ENCODE measurements at places on chromosomes 12 and 14.

DNA sequence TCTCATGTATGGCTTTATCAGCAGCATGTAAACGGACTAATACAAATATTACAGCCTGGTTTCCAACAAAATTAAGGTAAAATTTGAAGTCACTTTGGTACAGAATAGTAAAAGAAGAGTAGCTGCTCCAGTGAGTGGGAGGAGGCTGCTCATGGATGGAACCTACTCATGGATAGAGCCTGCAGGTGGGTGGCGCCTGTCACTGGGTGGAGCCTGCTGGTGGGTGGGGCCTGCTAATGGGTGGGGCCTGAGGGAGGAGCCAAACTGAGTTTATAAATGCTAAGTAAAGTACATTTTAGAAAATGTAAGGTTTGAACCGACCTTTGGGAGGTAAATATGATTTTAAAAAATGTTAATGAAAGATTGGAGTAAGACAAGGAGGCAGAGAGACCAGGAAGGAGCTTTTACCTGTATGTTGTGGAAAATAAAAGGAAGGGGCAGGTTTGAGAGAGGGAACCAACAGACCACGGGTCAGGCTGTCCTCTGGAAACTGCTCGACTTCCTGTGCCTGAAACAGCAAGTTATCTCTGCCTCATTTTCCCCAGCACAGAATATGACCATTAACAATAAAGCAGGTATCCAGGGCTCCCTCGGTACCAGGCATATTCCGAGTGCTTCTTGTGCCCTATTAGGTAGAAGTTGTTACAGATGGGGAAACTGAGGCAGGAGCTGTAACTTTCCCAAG, 55.9 kb upstream of the SEL1L start:
- peak; percentile 24 for DNase-seq

DNA sequence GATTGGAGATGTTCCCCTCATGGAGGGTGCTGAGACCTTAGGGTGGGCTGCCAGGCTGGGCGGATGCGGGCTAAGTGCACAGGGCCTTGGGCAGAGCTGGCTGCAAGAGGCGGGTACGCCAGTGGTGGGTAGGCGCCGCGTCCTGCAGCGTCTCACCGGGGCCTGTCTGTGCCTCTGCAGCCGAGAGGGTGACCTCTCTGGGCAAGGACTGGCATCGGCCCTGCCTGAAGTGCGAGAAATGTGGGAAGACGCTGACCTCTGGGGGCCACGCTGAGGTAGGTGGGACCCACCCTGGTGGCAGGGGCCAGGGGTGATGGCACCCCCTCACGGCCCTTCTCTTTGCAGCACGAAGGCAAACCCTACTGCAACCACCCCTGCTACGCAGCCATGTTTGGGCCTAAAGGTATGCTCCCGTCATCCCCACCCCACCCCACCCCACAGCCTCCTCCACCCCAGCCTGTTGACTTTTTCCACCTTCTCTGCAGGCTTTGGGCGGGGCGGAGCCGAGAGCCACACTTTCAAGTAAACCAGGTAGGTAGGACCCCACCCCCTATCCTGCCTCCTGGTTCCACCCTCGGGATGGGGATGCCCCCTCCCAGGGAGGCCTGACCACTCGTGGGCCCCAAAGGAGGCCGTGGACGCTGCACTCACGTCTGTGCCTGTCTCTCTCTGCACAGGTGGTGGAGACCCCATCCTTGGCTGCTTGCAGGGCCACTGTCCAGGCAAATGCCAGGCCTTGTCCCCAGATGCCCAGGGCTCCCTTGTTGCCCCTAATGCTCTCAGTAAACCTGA, 1.5 kb downstream of the CRIP1 start:
- DNase-seq: no peak

GRCh38 chr12:107400686-107401447, 284.7 kb upstream of the PWP1 start:
- no peak for DNase-seq

DNA sequence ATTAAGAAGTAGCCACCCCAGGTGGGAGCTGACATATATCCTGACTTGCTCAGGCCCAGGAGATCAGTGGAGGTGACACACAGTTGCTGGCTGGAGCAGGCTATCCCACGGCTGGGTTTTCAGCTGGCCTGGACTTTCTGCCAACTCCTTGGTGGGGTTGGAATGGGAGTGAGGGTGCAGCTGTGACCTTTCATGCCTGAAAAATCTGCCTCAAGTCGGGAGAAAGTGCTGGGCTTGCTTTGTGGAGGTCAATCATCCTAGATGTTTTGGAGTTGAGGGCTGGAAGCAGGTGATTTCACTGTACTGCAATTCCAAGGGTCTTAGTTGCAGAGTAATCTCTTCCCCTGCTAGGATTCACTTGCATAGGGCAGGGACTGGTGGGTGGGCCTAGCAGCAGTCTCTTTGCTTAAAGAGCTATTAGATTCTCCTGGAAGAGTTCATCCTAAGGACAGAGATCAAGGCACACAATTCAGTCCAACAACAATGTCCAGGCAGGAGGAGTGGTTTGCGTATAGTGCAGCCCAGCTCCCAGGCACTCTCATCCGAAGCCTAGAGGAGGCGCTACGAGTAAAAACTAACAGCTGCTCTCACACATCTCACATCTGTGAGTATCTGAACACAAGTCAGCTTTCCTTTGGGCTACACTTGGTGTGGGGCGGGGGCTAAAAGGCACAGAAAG, 98.1 kb downstream of the GAS2L3 start:
- no peak for DNase-seq

- DNase-seq: no peak
These were observed 116.0 kb upstream of the NCOR2 start for GRCh38 chr12:124683152-124684124.

DNA sequence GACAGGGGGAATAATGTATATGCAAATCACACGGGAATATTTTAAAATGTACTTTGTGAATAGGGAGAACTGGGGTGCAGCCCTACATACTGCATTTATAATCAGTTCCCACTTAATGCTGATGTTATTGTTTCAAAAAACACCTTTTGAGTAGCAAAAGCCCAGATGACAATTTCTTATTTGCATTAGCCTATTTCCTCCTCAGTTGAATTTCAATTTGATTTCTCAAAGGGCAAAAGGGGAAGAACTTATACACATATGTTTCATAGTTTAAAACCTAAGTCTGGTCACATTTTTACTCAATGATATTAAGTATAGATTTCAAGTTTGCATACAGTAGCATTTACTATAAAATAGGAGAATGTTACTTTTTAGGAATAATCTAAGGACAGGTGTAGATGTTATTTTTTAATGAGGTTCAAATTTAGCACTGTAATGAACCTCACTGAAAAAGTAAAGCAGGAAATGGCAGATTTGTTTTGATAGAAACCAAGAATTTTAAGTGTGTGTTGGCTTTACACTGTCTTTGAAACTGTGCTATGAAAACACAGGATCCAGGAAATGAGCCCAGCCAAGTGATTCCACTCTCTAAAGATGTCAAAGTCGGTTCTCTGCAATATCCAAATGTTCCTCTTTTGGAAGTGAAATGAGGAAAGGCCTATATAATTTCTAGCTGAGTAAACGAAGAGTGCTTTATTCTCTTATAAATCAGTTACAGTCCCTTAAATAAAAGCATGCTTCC, 367.4 kb downstream of the BTG1 start:
- DNase-seq: peak; percentile 33

DNA sequence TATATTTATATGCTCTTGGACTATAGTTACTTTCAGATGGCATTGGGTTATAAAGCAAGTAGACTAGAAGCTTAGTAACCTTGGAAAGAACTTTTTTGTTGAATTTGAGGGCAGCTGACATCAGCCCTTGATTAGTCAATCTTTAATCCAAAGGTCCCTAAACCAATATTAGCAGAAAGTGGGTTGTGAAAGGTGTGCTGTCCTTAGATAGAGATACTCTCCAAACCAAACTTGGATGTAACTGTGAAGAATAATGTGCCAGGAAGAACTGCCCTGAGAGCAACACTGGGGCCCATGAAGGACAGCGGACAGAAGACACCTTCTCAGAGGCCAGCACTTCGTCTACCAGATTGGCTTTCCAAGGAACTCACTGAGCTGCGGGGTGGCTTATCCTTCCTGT, 10.6 kb downstream of the CD163 start:
- no peak for DNase-seq

DNA sequence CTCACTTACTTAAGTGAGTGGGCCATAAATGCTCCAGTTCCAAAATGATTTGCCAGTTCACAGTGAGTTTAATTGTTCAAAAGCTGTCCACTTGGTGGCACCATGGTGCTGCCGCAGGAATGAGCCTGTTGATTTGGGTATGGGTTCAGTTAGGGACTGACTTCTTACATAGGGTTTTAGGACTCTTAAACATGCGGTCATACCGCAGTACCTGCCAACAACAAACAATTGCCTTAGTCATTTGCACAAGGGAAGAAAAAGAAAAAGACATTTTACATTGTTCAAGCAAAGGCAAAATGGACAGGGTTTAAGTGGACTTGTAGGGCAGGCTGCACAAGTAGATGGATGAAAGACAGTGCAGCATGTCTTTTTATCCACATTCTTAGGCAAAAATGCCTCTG, 80.0 kb upstream of the DBX2 start:
- peak; percentile 86 for DNase-seq

- DNase-seq: no peak
These were observed 8.0 kb upstream of the MGP start for GRCh38 chr12:14893506-14894250.

- no peak for DNase-seq
These were observed 18.1 kb upstream of the IGF1 start for GRCh38 chr12:102498471-102498870.

DNA sequence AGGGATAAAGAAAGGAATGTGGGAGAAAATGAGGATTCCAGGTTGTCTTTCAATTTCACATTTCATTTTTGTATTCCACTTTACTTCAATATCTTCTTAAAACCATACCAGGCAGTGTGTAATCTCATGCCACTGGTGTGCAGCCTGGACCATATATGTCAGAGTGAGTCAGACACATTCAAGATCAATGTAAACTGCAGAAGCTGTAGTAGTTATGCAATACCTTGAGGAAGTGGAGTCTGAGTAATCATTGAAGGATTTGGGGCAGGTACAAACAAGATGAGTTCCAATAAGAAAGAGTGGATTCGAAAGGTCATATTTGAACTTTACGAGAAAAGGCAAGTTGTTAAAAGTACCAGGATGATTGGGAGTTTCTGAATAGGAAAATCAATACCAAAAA, 14.1 kb downstream of the PLCZ1 start:
- no peak for DNase-seq

GRCh38 chr12:64122154-64122553, 99.9 kb downstream of the KICS2 start:
- no peak for DNase-seq

DNA sequence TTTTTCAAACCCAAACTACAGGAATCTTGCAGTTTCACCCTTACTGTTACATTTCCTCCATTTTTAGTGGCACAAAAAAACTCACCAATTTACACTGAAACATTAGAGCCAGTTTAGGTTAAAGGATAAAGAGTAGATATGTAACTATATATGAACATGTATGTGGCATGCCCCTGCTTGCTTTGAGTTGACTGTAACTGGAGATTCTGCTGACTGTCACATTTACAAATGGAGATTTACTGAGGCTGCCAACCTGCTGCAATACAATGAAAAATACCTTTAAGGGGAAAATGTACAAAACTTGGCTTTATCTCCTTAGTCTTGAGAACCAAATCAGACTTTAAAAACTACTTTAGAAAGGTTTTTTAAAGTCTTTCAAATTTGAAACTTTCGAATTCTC, 28.3 kb downstream of the STON2 start:
- no peak for DNase-seq

- no peak for DNase-seq
These were observed 363.7 kb downstream of the SOX5 start for GRCh38 chr12:23585782-23586163.

- no peak for DNase-seq
These were observed 32.8 kb downstream of the UBE3B start for GRCh38 chr12:109510196-109510595.

DNA sequence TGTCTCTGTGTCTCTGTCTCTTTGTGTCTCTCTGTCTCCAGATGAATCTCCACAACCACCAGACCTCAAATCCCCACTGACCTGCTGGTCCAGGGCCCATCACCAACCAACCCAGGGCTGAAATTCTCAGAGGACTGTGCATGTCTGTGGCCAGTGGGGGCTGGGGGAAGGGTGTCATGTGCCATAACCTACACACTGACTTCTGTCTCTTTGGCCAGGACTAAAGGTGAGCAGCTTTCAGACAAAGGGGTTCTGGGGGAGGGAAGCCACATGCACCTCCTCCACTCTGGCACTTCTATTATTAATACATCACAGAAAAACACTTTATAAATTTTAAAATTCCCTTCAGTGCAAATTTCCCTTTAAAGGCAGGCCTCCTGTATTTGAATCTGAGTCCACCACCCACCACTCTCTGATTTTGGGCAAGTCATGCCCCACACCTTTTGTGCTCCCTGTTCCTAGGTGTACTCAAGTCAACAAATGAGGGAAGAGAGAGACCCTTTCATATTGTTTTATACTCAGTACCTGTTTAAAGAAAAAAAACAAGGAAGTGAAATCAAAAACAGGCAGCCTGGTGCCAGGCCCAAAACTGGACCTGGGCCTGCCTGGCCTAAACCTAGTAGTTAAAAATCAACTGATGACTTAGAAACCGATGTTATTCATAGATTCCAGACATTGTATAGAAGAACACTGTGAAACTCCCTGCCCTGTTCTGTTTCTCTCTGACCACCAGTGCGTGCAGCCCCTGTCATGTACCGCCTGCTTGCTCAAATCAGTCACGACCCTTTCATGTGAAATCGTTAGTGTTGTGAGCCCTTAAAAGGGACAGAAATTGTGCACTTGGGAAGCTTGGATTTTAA, 80.2 kb downstream of the TUNAR start:
- DNase-seq: no peak

- DNase-seq: no peak
These were observed 5.5 kb downstream of the C12orf71 start for GRCh38 chr12:27076928-27077327.

DNA sequence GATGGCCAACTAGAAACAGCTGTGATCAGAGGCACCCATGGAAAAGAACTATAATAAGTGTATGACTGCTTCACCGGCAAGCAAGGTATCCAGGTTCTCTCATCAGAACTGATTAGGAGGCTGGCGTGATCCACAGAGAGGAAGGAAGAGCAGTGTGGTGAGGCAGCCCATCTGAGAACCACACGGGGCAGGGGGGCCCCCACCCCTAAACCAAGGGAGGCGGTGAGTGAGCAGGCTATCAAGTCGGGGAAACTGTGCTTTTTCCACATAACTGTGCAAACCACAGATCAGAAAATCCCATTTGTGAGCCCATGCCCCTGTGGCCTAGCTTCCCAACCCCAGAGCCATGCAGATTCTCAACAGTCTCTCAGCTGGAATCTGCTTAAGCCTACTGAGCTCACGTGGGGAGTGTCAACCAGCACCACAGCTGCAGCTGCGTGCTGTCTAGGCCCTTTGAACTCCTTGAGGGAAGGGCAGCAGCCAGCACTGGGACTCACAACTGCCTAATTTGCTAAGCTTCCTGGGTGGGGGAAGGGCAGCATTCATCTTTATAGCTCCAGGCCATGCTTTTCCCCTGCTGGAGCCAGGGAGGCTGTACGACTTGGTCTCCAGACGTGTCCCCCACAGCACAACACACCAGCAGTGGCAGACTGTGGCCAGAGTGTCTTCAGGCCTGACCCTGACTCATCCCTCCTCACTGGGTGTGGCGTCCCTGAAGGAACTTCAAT, 444.4 kb upstream of the ATP2B1 start:
- DNase-seq: no peak

GRCh38 chr14:55889124-55889523, 229.1 kb upstream of the PELI2 start:
- no peak for DNase-seq

GRCh38 chr12:107372229-107372658, 278.9 kb upstream of the CRY1 start:
- DNase-seq: no peak

- no peak for DNase-seq
These were observed 49.4 kb downstream of the PITPNM2 start for GRCh38 chr12:123101526-123101925.

All from NAMALWA (cell line).